ENCODE measurements at places on chromosomes 2 and 18.

GRCh38 chr2:28751956-28752630, 463 bp downstream of the PPP1CB start:
- DNase-seq = no peak

- no peak for DNase-seq
These were observed 60.3 kb downstream of the PTH2R start for GRCh38 chr2:208466920-208467298.

GRCh38 chr2:28521663-28522062, 25.8 kb downstream of the PLB1 start:
- DNase-seq = no peak

DNA sequence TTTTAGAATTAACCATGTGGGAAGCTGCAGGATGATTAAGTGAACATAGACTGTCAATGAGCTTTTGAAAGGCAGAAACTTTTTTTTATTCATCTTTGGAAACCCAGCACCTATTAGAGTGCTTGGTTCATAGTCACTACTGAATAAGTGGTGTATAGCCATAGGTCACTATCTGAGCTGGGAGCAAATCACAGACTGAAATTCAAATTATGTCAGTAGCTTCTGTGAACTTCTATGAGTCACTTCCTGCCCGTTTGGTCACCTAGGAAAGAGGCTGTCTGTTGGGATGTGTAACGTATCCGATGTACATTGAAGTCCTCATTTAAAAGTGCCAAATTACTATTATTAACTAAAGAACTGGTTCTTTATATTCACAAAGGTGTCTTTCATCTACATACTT, 20.5 kb upstream of the SLC40A1 start:
- DNase-seq = no peak

- peak; percentile 61 for DNase-seq
These were observed 2.5 kb upstream of the NFATC1 start for GRCh38 chr18:79393181-79393634.

- no peak for DNase-seq
These were observed 6.5 kb upstream of the KCNF1 start for GRCh38 chr2:10905006-10905861.

- no peak for DNase-seq
These were observed 1938.0 kb upstream of the PIK3C3 start for GRCh38 chr18:40017021-40017420.

GRCh38 chr2:23286758-23287704, 97.9 kb upstream of the KLHL29 start:
- no peak for DNase-seq

DNA sequence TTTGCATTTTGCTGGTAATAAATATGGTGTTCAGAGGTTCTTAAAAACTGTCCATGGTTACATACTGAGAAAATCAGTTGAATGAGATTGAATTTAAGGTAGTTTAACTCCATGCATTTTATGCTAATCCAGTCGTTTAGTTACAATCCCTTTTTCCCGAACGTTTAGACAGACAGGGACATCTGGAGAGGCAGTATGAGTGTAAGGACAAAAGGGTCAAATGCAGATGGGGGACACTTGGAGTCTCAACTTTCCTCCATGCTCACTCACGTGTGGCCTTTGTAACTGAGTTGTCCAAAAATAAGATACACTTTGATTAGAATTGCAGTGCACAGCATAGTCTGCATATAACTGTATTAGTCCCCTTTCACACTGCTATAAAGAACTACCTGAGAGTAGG, 63.9 kb downstream of the RDH14 start:
- DNase-seq = no peak

DNA sequence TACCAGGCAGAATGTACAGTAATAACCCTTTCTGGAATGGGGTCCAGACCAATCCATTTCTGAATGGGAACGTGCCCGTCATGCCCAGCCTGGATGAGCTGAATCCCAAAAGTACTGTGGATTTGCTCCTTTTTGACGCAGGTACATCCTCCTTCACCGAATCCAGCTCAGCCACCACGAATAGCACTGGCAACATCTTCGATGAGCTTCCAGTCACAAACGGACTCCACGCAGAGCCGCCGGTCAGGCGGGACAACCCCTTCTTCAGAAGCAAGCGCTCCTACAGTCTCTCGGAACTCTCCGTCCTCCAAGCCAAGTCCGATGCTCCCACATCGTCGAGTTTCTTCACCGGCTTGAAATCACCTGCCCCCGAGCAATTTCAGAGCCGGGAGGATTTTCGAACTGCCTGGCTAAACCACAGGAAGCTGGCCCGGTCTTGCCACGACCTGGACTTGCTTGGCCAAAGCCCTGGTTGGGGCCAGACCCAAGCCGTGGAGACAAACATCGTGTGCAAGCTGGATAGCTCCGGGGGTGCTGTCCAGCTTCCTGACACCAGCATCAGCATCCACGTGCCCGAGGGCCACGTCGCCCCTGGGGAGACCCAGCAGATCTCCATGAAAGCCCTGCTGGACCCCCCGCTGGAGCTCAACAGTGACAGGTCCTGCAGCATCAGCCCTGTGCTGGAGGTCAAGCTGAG, 89.6 kb downstream of the SH3BP4 start:
- DNase-seq = no peak

DNA sequence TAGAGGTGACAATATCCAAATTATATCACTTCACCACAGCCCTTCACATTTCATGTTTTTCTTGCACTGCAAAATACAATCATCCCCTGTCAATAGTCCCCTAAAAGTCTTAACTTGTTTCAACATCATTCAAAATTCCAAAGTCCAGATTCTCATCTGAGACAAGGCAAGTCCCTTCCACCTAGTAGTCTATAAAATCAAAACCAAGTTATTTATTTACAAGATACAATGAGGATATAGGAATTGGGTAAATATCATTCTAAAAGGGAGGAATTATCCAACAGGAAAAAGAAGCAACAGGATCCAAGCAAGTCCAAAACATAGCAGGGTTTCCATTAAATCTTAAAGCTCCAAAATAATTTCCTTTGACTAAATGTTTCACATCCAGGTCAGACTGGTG, 1076.1 kb upstream of the TMEFF2 start:
- DNase-seq = no peak
